ENCODE measurements at places on chromosomes 1 and 21.

- DNase-seq, result peak; percentile 21
Observed at GRCh38 chr1:103788377-103788776, 38.7 kb downstream of the AMY1C start.

DNA sequence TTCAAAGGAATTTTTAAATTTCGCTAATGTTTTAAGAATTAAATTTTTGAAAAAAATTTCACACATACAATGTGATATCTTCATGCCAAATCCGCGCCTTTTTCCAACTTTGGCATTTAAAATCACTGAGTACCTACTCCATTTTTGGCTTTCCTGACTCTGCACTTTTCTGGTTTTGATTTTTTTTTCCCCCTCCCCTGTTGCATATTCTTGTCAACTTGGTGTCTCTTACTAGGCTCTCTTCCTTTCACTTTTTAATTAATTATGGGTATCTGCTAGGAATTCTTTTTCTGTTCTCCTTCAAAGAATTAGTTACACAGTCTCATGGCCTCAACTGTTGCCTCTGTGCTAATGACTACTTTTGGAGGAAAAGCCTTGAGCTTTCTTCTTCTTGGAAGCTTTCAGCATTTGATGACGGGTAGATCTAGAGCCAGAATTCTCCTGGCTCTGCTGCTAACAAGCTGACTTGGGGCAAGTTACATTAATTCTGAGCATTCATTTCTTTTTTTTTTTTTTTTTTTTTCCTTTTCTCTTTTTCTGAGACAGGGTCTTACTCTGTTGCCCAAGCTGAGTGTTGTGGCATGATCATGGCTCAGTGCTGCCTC lies 1.8 kb downstream of the AGL start:
- no peak for DNase-seq

DNA sequence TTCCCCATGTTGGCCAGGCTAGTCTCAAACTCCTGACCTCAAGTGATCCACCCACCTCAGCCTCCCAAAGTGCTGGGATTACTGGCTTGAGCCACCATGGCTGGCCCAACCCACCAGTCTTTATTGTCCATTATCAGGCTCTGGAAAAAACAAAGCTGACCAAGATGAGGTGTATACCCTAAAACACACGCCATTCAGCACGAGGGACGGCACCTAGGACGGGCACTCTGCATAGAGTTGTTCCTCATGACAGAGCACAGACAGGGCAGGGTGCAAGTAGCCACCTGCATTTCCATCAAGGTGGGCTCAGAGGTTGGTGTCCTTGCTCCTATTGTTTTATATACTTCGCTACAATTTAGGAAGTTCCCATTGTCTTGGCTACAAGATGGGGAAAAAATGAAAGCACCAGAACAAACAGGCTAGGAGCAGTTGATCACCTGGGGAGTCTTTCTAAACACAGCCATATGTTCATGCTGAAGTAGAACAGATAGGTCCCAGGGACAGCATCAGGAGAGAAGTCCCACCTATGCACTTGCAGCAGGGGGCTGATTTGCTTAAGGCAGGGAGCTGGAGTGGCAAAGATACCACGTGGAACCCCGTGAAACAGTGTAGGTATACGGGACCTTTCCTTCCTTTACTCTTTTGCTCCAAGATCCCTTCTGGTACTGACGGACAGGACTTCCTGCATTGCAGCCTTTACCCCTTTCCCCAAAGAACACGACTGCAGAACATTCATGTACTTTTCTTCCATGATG lies 4.5 kb downstream of the KRTCAP2 start:
- DNase-seq, result no peak

GRCh38 chr1:42757892-42758275 lies 8.9 kb downstream of the P3H1 start:
- no peak for DNase-seq

- no peak for DNase-seq
Observed at GRCh38 chr1:51218570-51218969, 17.5 kb upstream of the RNF11 start.

DNA sequence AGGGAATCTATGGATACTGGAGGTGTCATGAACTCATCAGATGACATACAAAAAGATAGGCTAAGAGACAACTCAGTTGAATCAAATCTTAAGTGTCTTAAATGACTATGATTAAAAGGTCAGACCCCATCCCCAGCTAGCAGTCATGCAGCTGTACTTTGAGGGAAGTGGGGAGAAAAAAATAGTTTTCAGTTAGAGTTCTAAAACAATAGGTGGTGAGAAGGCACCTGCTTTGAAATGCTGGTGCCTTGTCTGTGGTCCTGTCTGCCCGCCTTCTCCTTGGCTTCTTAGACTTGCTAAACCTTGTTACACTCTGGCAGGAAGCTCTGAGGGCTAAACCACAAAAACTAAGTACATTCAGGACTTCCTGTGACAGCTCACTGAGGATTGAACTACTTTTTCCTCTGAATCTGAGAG lies 15.3 kb downstream of the CD2 start:
- DNase-seq, result peak; percentile 88

GRCh38 chr1:246074421-246074820 lies 432.7 kb downstream of the SMYD3 start:
- no peak for DNase-seq

- DNase-seq, result no peak
Observed at GRCh38 chr1:215543806-215544205, 23.3 kb upstream of the KCTD3 start.

GRCh38 chr1:197915862-197916499 lies 1.2 kb upstream of the LHX9 start:
- DNase-seq, result peak; percentile 57

Measured in NB4 (cell line).